ENCODE measurements at places on chromosomes 6 and 20.

- no peak for DNase-seq
Measured at GRCh38 chr6:166820070-166820469, 136.3 kb downstream of the RNASET2 start.

DNA sequence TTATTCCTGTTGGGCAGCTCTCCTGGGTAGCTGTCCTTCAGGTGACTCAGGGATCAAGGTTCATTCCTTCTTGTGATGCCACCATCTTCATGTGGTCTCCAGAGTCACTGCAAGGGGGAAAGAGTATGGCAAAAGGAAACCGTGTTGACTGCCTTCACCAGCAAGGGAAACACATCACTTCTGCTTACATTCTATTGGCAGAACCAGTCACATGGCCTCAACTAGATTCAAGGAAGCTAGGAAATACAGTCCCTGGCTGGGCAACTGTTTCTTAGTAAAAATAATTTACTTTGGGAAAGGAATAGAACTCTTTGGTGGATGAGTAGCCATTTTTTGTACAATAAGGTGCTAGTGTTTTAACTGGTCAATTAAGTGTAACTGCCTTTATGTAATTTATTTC, 5.3 kb downstream of the ANKRD6 start:
- no peak for DNase-seq

DNA sequence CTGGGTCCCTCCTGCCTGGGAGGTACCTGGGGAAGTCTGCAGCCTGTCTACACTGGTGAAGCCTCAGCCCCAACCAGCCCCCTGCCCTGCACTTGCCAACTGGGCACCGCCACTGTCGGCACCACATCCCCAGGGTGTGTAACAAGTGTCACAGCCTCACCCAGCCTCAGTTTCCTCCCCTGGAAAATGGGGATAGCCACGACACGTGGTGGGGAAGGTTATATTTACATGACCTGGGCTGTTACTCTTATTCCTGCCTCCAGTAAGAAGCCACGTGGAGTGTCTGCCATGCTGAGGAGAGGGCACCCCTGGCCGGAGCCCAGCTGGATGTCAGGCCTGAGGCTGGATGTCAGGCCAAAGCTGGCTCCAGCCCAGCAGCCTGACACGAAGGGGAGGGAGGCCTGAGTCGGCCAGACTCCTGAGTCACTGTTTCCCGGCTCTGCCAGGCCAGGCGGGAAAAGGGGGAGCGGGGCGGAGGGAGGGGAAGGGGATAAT, 44.9 kb downstream of the SNAI1 start:
- no peak for DNase-seq

- no peak for DNase-seq
Measured at GRCh38 chr20:33793011-33793931, 17.9 kb upstream of the CHMP4B start.

DNA sequence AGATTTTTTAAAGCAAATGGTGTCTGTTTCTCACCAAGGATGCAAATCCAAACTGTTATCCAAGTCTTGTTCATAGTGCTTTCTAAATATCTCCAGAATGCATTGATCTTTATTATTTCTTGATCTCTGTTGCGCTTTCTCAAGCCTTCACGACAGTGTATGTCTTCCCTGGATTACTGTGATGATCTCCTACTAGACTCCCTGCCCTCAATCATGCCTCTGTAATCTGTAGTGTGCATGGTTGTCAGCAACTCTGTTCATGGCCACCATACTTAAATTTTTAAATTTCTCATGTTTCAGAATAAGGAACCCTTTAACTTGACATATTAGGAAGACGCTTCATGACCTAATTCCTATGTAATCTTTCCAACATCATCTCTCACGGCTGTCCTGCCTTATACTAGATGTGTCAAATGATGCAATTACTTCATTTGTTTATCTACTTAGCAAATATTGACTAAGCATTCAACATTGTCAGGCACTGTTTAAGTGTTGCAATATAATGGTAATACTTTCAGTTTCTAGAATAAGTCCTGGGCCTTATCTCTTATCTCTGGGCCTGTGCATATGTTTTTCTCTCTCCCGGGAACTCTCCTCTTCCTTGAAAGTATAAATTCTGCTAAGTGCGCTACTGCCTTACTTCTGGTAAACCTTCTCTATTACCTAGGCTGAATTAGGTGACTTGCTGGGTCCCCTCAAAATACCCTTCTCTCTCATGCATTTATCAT, 25.6 kb upstream of the AHI1 start:
- no peak for DNase-seq

DNA sequence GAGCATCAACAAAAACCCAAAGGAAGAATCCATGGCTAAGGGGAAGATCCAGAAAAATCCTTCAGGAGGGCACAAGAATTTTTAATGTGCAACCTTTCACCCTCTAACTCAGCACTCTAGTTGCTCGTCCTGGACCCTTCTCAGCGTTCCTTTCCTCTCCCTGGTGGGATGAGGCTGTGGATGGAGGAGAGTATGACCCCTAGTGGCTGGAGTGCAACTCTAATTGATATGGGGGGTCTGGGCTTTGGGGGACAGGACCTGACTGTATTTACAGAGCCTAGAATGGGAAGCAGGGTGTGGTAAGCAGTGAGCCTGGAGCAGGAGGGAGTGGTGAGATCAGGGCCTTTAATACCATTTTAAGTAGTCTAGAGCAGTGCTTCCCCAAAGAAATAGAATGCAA, 83.9 kb upstream of the CEP85L start:
- DNase-seq = peak; percentile 42

DNA sequence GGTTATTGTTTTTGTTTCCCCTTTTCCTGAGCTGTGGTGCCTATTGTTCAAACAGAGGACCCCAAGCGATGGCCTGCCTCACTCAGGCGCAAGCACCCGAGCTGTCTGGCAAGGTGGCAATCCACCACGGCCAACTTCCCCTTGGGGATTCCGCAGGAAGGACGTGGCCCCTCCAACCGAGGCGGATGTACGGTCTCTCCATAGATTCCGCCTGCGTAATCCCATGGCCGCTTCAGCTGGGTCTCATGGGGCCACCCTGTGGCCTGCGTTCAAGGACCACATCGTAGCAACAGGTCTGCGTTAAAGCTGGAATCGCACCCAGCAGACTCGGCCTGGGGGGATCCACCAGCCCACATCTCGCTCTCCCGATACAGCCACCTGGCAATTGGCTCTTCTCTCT, 79.9 kb downstream of the CEBPB start:
- no peak for DNase-seq

- no peak for DNase-seq
Measured at GRCh38 chr20:64165866-64166600, 1.8 kb downstream of the MYT1 start.

DNA sequence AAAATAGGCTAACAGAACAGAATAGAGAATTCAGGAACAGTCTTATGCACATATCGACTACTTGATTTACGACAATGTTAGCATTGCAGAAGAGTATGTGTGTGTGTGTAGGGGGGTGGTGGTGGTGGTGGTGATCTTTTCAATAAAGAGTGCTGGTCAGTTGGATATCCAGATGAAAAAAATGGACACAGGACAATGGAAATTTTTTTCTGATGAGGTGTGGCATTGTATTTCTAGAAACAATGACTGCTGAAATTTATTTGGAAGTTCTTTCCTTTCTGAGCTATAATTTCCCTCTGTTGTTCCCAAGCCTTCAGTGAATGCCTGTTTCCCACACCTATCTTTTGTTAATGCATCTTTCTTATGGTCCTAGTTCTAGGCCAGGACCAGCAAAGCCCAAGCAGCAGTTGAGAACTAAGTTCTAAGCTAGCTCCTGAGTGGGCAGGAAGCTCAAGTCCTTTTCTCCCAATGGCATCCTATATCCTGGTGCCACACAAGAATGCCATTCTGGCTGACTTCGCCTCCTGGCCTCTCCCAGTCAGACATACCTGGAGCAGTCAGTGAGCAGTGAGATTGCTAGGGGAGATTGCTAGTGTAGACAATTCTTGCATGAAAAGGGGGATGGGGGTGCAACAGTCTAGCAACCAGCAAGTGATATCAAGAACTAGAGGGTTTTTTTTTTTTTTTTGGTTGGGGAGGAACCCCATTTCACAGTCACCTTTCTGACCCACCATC, 1.2 kb upstream of the TOX2 start:
- DNase-seq = no peak

GRCh38 chr6:5295623-5296022, 34.3 kb downstream of the FARS2 start:
- DNase-seq = no peak

DNA sequence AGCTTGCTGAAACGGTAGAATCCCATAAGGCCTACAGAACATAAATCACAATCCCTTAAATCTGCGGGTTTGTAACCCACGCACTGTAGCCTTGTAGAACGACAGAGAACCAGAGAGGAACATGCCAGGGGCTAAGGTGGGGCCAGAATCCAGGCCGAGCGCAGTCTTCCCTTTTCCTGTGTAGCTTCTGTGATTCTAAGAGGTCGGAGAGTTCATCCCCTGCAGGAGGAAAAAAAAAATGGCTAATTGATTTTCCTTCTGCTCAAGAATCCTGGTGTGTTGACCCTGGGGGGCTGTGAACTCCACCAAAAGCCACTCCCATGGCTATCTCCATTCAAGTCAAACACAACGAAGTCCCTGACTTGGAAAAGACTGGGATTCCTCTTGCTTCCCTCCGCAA, 96.3 kb downstream of the SPTLC3 start:
- DNase-seq = no peak

DNA sequence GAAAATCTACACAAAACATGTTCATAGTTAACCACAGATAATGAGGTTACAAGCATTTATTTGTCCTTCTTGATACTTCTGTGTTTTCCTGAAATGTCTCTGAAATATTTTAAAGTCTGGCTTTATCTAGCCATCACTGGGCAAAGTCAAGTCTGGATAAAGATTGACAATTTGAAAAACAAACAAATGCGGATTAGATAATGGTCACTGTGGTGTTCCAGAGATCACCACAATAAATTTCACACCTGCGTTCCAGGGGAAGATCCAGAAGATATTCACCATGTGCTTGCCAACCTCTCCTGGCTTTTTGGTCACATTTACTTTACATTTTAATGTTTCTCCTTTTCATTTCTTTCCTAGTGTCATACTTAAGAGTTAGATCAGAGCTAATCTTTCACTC, 109.7 kb upstream of the CCDC28A start:
- no peak for DNase-seq

DNA sequence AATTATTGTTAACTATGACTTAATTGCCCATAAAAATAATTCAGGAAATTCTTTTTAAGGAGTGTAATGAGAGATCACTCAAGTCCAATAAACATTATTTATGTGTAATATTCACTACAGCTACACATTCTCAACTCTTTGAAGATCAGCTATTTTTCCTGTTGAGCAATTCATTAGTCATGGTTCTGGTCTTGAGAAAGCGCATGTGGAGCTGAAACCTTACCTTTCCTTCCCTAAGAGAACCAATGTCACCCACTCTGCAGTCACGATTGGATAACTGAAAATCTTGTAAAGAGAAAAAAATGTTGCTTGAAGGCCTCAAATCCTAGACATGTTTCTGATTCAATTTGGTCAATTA, 736.9 kb upstream of the MARCKS start:
- DNase-seq = no peak

GRCh38 chr20:14507711-14508110, 170.3 kb upstream of the FLRT3 start:
- DNase-seq = no peak

DNA sequence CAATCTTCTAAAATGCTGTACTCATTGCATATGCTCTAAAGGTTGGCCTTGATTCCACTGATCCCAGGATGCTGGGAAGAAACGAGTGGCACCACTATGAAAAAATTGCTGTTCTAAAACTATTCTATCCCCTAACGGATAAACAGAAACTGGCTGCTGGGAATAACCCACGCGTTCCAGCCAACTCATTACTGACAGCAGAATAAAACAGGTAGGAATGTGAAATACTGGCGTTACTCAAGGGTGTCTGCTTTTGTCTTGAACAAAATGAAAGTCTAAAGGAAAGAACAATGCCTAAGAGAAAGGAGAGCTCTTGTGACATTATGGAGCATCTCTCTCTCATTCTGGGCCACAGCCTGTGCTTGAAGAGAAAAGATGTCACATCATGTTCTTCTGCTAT, 26.1 kb downstream of the GPR63 start:
- DNase-seq = no peak

DNA sequence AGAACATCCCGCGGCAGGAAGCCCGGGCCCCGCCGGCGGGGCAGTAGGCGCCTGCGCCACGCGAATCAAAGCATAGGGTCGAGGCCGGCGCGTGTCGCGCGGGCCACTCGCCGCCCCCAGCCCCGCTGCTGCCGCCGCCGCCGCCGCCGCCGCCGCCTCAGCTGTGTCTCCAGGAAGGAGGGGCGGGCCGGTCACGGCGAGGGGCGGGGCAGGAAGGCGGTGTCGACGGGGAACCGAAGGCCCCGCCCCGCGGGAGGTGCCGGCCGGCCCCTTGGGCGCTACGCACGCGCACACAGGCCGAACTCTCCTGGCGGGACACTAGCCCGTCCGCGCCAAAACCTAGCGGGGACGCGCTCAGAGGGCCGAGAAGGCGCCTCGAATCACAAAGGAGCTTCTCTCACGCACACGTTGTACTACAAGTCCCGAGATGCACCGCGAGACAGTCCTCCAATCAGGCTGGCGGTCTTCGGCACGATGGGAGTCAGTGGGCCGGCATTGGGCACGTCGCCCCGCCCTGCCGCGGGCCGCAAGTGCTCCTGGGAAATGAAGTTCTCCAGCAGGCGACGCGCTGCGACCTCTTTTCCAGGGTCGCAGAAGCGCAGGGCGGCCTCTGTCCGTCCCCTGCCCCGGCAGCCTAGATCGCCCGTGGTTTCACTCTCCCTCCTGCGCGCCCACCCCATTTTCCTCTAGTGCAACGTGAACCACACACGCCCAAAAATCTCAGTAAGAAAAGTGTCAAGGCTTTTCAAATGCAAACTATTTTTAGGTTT, at the start of gene RALGAPA2:
TSS of gene RALGAPA2 (minus strand) at position 171 of the 770 bp plus-strand sequence. CDS start at position 7, 164 bp downstream.
- DNase-seq = peak; percentile 93

DNA sequence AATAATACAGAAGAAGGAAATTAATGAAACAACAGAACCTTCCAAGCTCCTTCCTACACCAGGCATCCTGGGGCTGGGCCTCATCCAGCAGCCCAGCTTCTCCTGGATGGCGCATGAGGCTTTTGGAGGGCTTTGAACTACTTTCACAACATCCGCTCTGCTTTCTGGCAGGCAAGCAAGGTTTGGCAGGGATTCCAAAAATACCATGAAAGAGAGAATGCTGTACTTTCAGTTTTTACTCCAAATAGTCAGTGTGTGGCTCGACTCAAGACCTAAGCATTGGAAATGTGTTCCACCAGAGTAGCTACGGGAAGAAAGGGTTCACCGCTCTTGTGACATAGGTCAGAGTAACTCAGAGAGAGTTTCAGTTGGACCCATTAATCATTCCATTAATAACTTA, 125.4 kb downstream of the OPRM1 start:
- DNase-seq = no peak

Data from HEK293T (cell line).